ENCODE measurements at places on chromosomes 5 and 9.

- DNase-seq, result no peak
Observed at GRCh38 chr9:35180801-35181200, 19.0 kb downstream of the UNC13B start.

GRCh38 chr9:91164724-91165520, 196.8 kb downstream of the AUH start:
- DNase-seq, result no peak

DNA sequence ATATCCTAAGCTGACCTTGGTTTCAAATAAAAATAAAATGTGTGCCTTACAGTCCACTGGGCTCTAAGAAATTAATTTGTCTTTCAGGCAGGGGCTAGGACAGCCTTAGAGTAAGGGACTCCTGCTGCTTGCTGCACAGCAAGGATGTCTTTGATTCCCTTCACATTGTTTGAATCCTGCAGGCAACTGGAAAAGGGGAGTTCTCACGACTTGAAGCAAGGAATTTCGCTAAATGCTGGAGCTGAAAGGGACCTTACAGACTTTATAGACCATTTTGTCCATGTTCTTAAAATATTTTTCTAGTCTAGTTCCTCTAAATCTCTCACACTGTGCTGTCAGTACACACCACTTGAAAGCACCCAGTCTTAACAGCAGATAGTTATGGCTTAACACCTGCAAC, 35.6 kb downstream of the FBXW11 start:
- DNase-seq, result no peak

- DNase-seq, result no peak
Observed at GRCh38 chr5:124025306-124025845, 513.4 kb downstream of the CSNK1G3 start.

- DNase-seq, result no peak
Observed at GRCh38 chr9:98598861-98599260, 109.9 kb downstream of the GABBR2 start.

DNA sequence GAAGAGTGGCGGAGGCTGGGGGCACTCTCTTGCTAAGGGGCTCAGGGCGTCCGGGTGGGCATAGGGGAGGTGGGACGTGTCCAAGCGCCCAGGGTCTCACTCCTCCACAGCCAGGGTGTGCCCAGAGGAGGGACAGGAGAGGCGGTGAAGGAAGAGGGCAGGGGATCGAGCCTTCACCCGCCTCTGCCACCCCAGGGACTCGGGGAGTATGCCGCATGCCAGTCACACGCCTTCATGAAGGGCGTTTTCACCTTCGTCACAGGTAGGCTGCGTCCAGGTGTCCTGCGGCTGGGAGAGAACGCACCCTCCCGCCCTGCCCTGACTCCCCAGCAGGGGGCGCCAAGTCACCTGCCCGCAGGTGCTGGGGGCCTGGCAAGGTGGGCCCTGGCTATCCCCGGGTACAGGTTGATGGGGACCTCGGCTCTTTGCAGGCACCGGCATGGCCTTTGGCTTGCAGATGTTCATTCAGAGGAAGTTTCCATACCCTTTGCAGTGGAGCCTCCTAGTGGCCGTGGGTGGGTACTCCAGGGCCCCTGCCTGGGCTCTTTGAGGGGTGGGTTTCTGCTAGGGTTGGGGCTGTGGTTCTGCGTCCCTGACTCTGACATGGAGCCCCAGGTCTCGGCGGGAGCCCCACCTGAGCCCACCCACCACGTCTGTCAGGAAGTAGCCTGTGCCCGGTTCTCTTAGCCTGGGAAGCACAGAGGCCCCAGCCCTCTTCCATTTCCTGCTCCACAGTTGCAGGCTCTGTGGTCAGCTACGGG, 552 bp downstream of the TMEM141 start:
- DNase-seq, result peak; percentile 76

DNA sequence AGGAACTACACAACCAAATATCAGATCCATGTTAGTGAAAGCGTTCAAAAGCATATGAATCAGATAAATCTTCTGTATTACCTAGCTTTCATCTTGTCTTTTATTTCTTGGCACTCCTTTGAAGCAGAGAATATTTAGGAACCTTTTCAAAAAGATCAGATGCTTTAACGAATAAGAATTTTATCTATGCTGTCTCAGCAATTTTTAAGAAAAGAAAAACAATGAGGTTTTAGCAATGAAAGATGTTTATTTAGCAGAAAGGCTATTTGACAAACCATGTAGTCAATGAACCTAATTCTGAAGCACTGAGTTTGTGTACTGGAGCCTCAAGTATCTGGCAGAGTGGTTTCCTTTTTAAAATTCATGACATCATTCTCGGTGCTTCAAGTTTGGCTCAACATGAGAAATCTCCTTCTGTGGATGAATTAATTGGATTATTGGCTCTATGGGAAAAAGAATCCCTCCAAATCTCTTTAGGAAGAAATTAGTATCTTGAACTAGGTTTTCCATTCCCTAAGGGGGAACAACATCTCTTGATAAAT, 534.7 kb downstream of the CAAP1 start:
- DNase-seq, result no peak

DNA sequence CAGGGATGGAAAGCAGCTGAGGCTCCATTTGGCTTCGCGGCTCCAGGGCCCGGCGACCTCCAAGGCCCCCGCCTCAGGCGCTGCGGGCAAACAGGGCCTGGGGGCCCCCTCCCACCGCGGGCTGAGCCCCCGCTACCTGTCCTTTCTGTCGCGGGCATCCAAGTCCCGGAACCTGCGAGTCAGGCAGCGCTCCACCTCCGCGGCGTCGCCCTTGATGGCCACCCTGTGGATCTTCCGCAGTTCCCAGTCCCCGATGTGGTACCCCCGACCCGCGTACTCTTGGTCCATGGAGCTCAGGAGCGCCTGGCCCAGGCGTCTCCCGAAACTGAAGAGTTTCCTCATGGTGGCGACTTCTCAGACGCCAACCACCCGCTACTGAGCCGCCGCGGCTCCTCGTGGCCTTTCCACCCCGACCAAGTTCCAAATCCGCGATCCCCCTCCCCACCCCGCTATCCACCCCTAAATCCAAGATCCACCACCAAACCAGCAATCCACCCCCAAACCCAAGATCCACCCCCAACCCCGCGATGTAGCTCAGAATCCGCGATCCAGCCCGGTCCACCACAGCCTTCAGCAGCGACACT, 86.5 kb upstream of the CCDC180 start:
- peak; percentile 9 for DNase-seq

GRCh38 chr5:104283136-104283535, 720.5 kb upstream of the NUDT12 start:
- no peak for DNase-seq

- no peak for DNase-seq
Observed at GRCh38 chr9:84647699-84648098, 21.8 kb upstream of the NTRK2 start.

DNA sequence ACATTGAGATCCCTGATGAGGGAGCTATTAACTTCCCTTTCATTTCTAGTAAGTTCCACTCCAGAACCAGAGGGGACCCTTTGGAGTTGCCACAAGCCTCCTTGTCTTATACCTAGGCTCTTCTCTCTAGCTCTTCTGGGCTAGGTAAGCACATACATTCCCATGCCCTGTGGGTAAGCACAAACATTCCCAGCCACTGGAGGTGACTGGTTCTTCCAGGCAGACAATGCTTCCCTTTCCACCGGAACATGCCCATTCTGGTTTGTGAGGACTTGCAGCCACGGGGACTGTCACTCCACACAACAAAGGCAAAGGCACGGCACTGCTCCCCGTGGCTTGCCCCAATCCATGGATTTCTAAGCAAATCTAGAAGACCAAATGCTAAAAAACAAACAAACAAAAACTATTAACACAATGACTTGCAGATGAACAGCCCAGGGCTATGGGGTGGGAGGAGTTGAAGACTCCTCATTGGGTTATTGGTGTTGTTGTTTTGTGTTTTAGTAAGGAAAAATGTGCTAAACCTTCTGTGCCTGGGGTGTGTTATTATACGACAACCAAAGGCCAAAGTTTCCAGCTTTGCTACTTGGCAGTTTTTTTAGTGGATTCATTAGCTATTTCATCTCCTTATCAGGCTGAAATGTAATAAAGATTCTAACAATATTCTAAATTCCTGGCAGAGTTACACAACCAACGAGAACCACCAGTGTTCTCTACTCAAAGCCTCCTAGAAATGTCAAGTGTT, 276.2 kb downstream of the SYK start:
- DNase-seq, result no peak

GRCh38 chr9:108743901-108744371, 111.8 kb downstream of the ACTL7B start:
- DNase-seq, result no peak

GRCh38 chr5:157045601-157046000, 13.3 kb downstream of the HAVCR1 start:
- DNase-seq, result no peak

GRCh38 chr5:68593211-68593671, 377.7 kb downstream of the PIK3R1 start:
- DNase-seq, result no peak

DNA sequence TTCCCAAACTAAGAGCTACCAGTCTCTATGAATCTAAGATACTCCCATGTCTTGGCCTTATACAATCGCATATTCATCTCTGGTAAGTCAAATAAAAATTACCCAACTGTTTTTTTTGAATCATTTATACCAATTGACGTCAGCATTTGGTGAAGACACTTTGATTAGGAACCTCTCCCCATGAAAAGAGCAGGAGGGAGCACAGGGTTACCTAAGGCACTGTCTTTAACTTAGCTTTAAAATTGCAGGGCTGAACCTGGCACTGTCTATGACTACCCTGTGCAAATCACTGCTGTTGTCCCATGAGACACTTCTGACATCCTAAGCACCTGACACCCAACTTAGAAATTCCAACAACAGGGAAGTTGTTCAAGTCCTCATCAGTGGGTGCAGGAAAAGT, 586.4 kb downstream of the MAT2B start:
- DNase-seq, result no peak

- no peak for DNase-seq
Observed at GRCh38 chr9:136670576-136671253, 8.0 kb downstream of the EGFL7 start.

DNA sequence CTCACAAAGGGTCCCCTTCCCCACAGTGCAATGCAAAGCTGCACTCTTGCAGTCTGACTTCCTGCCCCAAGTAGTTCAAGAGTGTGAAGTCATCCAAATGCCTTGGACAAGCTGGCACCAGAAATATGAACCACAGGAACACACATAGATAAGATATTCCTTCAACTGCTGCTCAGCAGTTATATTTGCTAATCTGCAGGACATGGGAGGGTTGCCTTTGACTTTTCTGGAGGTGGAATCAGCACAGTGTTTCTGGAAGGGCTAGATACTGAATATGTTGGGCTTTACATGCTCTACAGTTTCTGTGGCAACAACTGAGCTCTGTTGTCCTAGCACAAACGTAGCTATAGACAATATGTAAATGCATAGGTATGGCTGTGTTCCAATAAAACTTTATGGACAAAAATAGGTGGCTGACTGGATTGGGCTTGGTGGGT, 96.7 kb upstream of the PCA3 start:
- DNase-seq, result no peak

DNA sequence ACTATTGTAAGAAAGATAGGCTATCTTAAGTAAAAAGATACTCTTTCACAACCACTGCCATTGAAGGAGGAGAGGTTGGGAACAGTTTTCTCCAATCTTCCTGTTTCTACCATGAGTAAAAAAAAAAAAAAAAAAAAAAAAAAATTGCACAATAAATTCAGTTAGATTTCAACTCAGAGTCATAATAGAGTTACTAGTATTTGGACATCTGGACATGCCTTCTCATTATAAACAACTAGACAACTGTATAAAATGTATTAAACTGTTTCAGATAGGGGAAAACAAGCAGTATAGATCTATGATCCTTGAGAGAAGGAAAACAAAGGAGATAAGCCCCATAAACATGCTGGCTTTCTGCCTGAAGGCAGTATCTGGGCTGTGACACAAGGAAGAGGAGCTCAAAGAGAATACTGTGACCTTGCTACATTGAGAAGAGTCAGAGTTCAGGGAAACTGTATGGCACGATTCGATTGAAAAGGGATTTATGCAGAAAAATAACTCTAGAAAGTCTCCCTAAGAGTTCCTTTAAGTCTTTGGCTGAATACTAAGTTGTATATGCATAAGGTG, 249.2 kb upstream of the POU5F2 start:
- no peak for DNase-seq

GRCh38 chr9:35727676-35728040, 4.3 kb downstream of the TLN1 start:
- DNase-seq, result no peak

GRCh38 chr9:109214414-109214813, 47.4 kb upstream of the FRRS1L start:
- DNase-seq, result no peak

- no peak for DNase-seq
Observed at GRCh38 chr9:91187965-91188344, 173.8 kb downstream of the AUH start.

GRCh38 chr9:112048924-112049691, 126.0 kb downstream of the SUSD1 start:
- no peak for DNase-seq

DNA sequence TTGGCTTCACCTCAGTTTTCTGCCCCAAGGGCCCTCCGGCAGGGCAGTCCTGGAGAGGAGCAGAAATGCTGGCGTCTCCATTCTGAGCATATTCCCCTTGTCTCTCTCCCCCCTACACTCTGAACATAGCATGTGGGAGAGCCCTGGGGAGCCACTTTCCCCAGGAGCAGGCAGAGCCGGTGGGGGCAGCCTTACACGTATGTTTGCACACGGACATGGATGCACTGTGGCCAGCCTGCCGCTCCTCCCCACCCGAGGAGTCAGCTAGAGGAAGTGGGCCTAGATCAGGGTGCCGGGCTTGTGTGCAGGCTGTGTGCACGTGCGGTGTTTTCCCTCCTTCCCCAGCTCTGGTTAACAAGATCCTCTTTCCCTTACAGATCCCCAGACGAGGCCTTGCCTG, 25.4 kb upstream of the POMT1 start:
- DNase-seq, result peak; percentile 77

- DNase-seq, result no peak
Observed at GRCh38 chr5:130815246-130815645, 349.8 kb downstream of the HINT1 start.

GRCh38 chr9:26833792-26834191, 58.8 kb downstream of the CAAP1 start:
- DNase-seq, result no peak

GRCh38 chr5:22567983-22568382, 285.2 kb downstream of the CDH12 start:
- DNase-seq, result no peak

GRCh38 chr9:125405938-125406809, 144.5 kb downstream of the GAPVD1 start:
- no peak for DNase-seq

- DNase-seq, result no peak
Observed at GRCh38 chr5:148860599-148860998, 34.2 kb downstream of the ADRB2 start.

Measured in posterior cingulate gyrus (tissue), 11 donors.